ENCODE measurements at places on chromosomes 6 and 20. TPM values are rescaled to one million over a fixed set of nuclear protein-coding genes. Genes with fewer than 3 reads are reported as not detected.

The OR2B6 gene
- total RNA-seq, result not detected

The SRMS gene
- not detected for total RNA-seq

The DCDC2 gene
- 5.9 TPM for total RNA-seq

The RGS17 gene
- 17.1 TPM for total RNA-seq

The SSTR4 gene
- total RNA-seq, result not detected

Measured in camera-type eye (tissue), 1 donor.